ENCODE measurements at places on chromosomes 1 and 21. TPM values are rescaled to one million over a fixed set of nuclear protein-coding genes. Genes with fewer than 3 reads are reported as not detected.

The DENND1B gene
- total RNA-seq: 16.2 TPM

The PIGR gene
- 1.0 TPM for total RNA-seq

The S100A7 gene
- not detected for total RNA-seq

The OR2L8 gene
- total RNA-seq: not detected

The HCRTR1 gene
- not detected for total RNA-seq

The PLPP3 gene
- not detected for total RNA-seq

The PALMD gene
- not detected for total RNA-seq

The BSND gene
- total RNA-seq: not detected

The VHLL gene
- not detected for total RNA-seq

The MROH9 gene
- total RNA-seq: not detected

The DNM3 gene
- total RNA-seq: 0.57 TPM

The CELA3A gene
- not detected for total RNA-seq

The S100A12 gene
- total RNA-seq: not detected

The CHAF1B gene
- 35.2 TPM for total RNA-seq

The BARHL2 gene
- total RNA-seq: not detected

The TRAF3IP3 gene
- 197 TPM for total RNA-seq

The HSPA6 gene
- total RNA-seq: 0.75 TPM

The ANKRD45 gene
- not detected for total RNA-seq

The MRPS6 gene
- total RNA-seq: 144 TPM

The KRTAP19-1 gene
- total RNA-seq: not detected

The KCNJ9 gene
- not detected for total RNA-seq

The FHAD1 gene
- total RNA-seq: not detected

The LRRC71 gene
- total RNA-seq: not detected

The HSD3B2 gene
- not detected for total RNA-seq

The FCER1G gene
- total RNA-seq: 1.1 TPM

The EXO5 gene
- total RNA-seq: 14.1 TPM

The LIPI gene
- total RNA-seq: not detected

The FMO5 gene
- 0.15 TPM for total RNA-seq

The IL22RA1 gene
- total RNA-seq: not detected

The OLIG2 gene
- not detected for total RNA-seq

The LCE2B gene
- not detected for total RNA-seq
